Fibroblast of lung (primary cell): ENCODE measurements at places on chromosomes 3 and 15. TPM values are rescaled to one million over a fixed set of nuclear protein-coding genes. Genes with fewer than 3 reads are reported as not detected.

The DUOXA2 gene
- polyA plus RNA-seq: not detected in 2 replicates

The INKA1 gene
- polyA plus RNA-seq: 2.9 and 6.5 TPM in 2 replicates

The GLDN gene
- 1.8 and 1.9 TPM in 2 replicates for polyA plus RNA-seq

DNA sequence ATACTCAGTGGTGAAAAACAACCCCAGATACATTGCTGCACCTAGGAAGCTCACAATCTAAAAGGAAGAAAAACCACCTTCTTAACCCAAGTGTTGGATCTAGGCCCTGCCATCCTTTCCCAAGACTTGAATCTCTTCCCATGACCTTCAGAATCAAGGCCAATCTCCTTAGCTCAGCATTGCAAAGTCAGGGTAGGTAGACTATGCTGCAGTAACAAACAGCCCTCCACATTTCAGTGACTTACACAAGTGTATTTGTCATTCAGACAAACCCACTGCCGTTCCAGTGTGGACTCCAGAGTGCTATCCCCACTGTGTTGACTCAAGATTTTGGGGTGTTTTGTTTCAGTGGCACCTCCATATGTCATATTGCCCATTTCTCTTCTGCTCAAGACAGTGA, 278.4 kb downstream of the UACA start:
- DNase-seq: no peak

DNA sequence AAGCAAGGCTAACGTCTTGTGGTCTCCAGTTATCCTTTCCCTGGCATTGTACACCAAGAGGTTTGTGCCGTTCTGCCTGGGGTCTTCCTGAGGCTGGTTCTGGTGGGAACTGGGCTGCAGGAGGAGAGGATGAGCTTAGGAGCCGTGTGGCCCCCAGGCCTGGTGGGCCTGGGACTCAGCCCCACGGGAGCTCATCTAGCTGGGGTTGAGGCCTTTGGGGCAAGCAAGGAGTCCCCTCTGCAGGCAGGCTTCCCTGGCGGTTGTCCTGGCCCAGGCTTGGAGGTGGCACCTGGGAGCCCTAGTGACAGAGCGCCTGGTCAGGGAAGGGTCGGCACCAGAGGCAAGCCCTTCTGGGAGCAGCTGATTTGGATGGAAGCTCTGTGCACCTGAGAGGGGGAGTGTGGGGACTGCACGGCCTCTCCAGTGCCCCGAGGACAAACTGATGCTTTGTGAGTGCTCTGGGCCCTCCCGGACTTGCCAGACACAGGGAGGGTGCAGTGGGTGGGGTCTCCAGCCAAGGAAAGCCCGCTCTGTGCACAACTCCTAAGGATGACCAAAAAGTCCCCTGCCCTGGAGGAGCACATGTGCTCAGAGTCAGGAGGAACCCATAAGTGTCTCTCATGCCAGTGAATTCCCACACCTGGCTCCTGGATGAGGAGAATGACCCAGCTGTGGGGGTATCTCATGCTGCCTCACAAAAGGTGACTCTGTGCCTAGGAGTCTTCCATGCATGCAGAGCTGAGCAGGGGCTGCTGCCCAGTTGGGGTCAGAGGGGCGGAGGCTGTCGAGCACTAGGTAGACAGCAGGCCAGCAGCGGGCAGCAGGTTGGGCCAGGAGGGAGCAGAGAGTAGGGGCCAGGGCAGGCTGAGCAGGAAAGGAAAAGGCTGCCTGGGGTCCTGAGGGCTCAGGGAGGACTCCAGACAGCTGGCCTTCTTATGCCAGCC, 2.7 kb downstream of the PAK6 start:
- no peak for DNase-seq

DNA sequence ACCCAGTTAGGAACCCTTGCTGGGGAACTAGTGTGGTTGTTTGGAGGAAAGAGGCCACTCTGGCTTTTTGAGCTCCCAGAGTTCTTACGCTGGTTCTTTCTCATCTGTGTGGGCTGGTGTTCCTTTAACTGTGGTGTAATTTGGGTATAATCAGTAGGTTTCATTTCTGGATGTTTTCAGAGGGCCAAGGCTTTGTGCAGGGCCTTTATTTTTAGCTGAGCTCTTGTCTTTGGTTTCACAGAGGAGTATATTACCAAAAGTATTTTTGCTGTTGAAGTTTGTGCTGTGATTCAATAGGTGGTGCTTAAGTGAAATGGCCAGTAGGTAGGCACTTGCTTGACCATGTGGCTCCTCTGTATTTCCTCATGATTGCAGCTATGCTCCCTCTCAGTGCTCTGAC, 357.9 kb downstream of the KCNH8 start:
- no peak for DNase-seq

DNA sequence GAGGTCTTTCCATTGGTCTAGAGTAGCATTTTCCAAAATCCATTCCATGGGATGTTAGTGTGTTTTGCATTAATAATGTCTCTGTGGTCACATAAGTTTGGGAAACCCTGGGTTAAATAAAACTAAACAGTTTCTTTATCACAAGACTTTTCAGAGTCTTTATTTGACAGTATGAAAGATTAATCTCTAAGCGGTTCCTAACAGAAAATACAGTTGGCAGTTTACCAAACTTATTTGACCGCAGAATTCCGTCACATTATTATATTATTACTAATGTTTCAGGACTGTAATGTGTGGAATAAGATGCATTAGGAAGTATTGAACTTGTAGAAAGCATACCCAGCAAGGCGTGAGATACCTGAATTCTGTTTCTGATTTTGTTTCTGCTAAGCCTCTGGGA, 71.5 kb upstream of the ADAMTSL3 start:
- peak; percentile 75 for DNase-seq

- DNase-seq: no peak
Measured at GRCh38 chr3:156010829-156011228, 109.5 kb upstream of the KCNAB1 start.

DNA sequence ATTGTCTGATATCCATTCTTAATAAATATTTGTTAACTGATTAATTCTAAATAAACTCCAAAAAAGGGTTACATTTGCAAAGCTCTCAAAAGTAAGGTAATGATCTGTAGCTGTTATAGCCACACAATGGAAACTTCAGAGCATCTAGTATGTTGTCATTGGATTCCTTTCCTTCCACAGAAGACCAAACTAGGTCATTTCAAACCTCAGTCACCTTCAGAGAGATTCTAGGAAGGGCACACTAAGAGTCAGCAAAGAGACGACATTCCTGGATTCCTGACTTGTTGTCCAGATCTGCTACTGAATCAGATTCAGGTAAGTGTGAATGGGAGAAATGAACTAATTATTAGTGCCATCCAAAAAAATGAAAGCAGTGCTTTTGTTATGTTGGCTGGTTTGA, 3.0 kb upstream of the COL8A1 start:
- no peak for DNase-seq

- DNase-seq: no peak
Measured at GRCh38 chr15:65867244-65867643, 2.0 kb upstream of the RAB11A start.

DNA sequence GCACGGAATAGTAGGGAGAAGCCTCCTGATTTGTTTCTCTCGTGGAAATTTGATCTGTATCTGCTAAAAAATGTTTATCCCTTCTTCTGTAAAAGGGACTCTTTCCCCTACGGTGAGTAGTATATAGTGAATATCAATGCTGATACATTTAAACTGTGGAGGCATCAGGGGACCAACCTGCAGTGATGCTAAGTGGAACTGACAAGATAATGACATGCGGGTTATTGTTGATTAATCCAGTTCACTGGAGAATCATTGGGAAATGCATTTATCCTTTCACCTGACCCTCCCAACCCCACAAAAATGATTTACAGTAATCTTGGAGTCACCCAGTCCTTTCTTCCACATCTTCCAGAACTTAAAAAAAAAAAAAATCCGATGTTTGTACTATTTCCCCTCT, 264.8 kb downstream of the PTPRG start:
- DNase-seq: no peak

DNA sequence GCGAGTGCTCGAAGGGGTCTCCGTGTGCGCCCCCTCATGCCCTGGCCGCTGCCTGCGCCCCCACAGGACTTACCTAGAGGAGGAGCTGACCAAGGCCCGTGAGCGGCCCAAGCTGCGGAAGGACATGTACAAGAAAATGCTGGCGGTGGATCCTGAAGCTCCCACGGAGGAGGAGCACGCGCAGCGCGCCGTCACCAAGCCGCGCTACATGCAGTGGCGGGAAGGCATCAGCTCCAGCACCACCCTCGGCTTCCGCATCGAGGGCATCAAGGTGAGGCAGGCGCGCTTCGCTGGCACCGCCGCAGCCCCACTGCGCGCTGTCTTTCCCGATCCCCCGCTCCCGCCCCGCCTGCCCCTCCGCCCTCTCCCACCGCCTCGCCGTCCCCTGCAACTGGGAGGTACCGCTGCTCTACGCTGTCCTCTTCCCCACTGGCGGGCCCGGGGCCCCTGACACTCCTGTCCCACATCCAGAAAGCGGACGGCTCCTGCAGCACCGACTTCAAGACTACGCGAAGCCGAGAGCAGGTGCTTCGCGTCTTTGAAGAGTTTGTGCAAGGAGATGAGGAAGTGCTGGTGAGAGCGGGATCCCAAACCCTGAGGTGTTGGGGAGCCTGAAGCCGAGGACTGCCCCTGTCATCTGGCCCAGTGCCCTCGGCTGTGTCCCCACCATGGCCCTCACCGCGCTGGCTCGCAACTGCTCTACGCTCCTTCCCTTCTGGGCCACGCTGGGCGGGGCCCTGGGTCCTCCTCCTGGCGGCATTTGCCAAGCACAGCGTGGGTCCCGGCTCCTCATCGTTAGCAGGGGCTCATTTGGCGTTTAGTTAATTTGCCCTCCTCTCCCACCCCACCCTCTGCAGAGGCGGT, 8.5 kb downstream of the ITPKA start:
- DNase-seq: no peak
